ENCODE measurements at places on chromosomes 16 and 17. TPM values are rescaled to one million over a fixed set of nuclear protein-coding genes. Genes with fewer than 3 reads are reported as not detected.

DNA sequence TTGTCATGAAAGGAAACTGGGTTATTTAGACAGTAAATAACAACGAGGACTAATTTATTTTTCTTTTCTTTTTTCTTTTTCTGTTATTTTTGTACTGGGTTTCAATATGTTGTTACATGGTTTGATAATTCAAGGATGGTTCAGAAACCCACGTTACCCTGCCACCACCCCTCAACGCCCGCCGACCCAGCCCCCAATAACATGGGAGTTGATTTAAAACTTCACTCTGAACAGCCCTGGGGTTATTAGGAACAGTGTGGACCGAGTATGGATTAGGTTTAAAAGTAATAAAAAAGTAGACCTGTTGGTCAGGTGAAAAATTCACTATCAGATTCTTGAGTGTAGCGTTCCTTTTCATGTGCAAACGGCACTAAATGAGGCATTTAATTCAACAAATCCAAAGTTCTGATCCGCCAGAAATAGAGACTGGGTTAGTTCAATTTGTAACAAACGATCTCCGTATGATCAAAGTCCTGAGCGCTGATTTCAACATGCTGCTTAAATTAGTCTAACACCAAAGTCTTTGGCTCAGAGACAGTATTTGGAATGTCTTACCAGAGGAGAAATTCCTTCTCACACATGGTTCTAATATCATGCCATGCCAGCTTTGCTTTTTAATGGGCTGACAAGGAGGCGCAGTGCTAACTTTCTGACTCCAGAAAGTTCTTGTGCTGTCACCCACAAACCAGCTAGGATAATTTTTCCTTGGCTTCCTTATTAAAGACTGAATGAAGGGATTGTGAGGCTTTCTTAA lies 173.1 kb upstream of the IRX3 start:
- H3K27ac ChIP-seq = no peak overlapping the region
- no peak for DNase-seq
- no peak overlapping the region for H3K4me3 ChIP-seq
- H3K27me3 ChIP-seq = no peaks in the 10 kb centered on the region

DNA sequence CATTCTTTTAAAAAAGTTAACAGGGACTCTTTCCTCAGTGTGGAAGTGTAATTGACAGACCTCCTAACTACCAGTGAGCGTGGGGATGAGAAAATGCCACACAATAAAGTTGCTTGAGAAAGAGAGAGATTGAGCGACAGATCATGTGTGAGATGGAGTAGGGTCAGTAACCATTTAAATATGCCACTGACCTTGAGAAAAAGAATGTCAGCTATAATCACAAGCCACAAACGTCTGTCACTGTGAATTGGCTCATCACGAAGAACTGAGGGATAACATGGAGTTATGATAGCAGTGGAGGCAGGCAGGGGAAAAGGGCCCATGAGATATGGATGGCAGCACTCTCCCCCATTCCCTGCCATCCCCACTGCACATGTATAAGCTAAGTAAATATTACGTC lies 253.9 kb downstream of the SLC39A11 start:
- no peaks in the 10 kb centered on the region for H3K27me3 ChIP-seq
- no peak overlapping the region for H3K4me3 ChIP-seq
- H3K4me1 ChIP-seq = peaks cover 2% of the 10 kb centered on the region

ACSM5 gene
- not detected for total RNA-seq

DNA sequence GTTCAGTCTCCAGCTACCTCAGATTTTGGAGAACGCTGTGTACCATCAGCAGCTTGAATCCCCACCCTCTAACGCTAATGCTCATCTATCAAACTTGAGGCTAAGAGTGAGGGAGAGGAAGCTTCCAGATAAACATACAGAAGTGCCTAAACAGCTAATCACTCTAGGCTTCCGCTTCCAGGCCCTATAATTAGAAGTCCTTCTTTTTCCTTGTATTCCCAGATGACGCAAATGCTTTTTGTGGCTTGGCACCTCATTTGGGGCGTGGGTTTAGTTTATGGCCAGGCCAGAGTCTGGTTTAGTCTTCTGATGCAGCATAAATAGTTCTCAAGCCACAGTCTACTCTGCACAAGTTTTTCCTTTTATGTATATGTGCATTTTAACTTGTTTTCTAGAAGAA lies 263.4 kb downstream of the BCAS3 start:
- no peak for DNase-seq
- H3K27ac ChIP-seq = no peak overlapping the region
- H3K4me1 ChIP-seq = no peaks in the 10 kb centered on the region
- no peaks in the 10 kb centered on the region for H3K27me3 ChIP-seq
- no peak overlapping the region for H3K4me3 ChIP-seq
- H3K36me3 ChIP-seq = no peaks in the 10 kb centered on the region

WNT3 gene
- total RNA-seq = 18.7 TPM

DNA sequence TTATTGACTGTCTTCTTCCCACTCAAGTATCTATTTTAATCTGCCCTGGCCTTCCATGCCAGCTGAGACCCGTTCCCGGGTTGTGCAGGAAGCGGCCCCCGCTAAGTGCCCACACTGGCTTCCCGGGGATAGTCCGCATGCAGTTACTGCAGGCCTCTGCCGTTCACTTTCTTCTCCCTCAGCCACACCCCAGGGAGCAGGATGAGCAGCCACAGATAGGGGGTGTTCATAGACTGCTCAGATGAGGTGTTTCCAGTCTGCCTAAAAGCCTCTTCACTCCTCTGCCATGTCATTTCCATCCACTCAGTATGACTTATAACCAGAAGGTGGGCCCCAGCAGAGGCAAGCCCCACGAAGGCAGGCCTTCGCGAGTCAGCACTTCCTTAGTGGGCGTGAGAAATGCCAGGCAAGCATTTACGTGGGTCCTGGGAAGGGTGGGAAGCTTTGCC lies 7.7 kb downstream of the MED9 start:
- no peak overlapping the region for H3K4me3 ChIP-seq
- no peaks in the 10 kb centered on the region for H3K27me3 ChIP-seq
- H3K27ac ChIP-seq = no peak overlapping the region
- no peaks in the 10 kb centered on the region for H3K4me1 ChIP-seq
- H3K36me3 ChIP-seq = peaks cover 48% of the 10 kb centered on the region
- no peak for DNase-seq

CCDC200 gene
- total RNA-seq = not detected

DNA sequence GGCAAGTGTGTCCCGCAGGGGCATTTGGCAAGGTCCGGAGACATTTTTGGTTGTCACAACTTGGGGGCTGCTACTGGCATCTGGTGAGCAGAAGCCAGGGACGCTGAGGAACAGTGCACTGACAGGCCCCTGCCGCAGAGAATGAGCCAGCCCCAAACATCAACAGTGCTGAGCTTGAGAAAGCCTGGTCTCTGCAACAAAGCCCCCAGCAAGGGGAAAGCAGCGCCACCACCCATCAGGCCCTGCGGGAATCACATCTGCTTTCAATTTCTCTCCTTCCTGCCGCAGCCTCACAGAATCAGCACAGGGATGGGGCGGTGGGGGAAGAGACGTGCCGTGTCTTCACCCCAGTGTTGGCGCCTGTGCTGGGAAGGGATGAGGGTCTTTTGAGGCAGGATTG lies 14.8 kb upstream of the PRPSAP1 start:
- no peaks in the 10 kb centered on the region for H3K36me3 ChIP-seq
- no peak overlapping the region for H3K27ac ChIP-seq
- no peak overlapping the region for H3K4me3 ChIP-seq
- H3K4me1 ChIP-seq = no peaks in the 10 kb centered on the region
- no peak for DNase-seq

GRCh38 chr16:24124291-24124690 lies 131.8 kb upstream of the CACNG3 start:
- DNase-seq = peak; percentile 13
- H3K27me3 ChIP-seq = no peaks in the 10 kb centered on the region
- H3K4me3 ChIP-seq = no peak overlapping the region
- no peaks in the 10 kb centered on the region for H3K36me3 ChIP-seq
- H3K4me1 ChIP-seq = no peaks in the 10 kb centered on the region
- H3K27ac ChIP-seq = no peak overlapping the region

- H3K27ac ChIP-seq = no peak overlapping the region
- no peaks in the 10 kb centered on the region for H3K4me1 ChIP-seq
- no peaks in the 10 kb centered on the region for H3K36me3 ChIP-seq
- no peaks in the 10 kb centered on the region for H3K27me3 ChIP-seq
- DNase-seq = peak; percentile 45
Observed at GRCh38 chr17:73384926-73385325, 73.1 kb upstream of the CDC42EP4 start.

DNA sequence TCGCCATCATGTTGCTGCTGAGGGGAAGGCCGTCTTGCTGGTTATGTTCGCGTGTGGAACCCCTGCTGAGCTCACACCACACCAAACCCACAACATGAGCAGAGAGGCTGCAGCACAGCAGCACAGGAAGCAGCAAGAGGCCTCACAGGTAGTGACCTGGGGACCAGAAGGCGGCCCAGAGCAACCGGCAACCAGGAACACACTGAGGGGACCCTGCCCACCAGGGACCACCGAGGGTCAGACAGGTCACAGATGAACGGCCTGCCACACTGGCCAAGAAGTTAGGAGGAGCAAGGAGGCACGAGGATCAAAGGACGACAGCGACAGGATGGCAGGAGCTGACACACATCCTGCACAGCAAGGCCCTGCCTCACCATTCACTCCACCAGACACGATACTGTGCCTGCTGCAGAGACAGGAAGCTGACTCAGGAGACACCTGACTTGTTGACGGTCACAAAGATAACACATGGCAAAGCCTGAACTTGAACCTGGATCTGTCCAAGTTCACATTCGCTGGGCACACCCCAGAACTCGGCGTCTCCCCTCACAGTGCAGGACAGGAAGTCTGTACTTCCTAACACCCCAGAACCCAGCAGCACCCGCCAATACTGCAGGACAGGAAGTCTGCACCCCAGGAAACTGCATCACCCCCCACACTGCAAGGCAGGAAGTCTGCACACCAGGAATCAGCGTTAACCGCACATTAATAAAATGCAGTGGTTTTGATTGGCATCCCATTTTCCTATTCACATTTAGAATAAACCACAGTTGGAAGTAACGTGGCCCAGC lies 98.5 kb downstream of the ZNF778 start:
- no peak overlapping the region for H3K27ac ChIP-seq
- no peak for DNase-seq
- H3K27me3 ChIP-seq = no peaks in the 10 kb centered on the region
- peaks cover 11% of the 10 kb centered on the region for H3K4me1 ChIP-seq

DNA sequence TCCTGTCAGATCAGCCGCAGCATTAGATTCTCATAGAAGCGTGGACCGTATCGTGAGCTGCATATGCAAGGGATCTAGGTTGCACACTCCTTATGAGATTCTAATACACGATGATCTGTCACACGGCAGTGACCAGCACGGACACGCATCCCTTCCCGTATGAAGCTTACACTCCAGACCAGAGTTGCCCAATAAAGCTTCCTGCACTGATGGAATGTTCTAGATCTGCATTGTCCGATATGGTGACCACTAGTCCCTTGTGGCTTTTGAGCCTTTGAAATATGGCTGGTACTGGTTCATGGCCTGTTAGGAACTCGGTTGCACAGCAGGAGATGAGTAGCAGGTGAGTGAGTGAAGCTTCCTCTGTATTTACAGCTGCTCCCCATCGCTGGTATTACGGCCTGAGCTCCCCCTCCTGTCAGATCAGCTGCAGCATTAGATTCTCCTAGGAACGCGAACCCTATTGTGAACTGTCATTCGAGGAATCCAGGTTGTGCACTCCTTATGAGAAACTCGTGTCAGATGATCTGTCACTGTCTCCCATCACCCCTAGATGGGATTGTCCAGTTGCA lies 49.8 kb upstream of the ZCCHC14 start:
- no peaks in the 10 kb centered on the region for H3K27me3 ChIP-seq
- no peak overlapping the region for H3K4me3 ChIP-seq
- no peaks in the 10 kb centered on the region for H3K36me3 ChIP-seq

DNA sequence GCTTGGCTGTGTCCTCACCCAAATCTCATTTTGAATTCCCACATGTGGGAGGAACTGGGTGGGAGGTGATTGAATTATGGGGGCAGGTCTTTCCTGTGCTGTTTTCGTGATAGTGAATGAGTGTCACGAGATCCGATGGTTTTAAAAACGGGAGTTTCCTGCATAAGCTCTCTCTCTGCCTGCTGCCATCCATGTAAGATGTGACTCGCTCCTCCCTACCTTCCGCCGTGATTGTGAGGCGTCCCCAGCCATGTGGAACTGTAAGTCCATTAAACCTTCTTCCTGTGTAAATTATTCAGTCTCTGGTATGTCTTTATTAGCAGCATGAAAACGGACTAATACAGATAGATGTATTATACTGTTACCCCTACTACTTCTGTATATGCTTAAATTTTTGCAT lies 3.6 kb downstream of the SPATA33 start:
- H3K27me3 ChIP-seq = no peaks in the 10 kb centered on the region
- peaks cover 56% of the 10 kb centered on the region for H3K36me3 ChIP-seq
- no peak overlapping the region for H3K27ac ChIP-seq
- no peak for DNase-seq

DNA sequence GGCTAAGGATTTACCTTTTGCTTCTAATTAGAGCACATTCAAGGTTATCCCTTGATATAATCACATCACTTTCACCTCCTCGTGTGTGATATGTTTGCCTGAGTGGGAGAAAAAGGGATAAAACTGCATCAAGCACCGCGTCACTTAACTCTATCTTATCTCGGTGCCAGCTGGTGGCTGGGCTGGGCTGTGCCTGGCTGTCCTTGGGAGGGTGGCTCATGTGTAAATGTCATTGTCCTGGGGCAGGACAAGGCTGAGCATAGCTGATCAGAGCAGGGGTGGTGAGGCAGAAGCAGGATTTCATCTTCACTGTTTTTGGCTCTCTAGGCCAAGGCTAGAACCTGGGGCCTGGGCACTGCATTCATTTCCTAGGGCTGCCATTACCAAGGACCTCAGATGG lies 105.3 kb downstream of the RAP1GAP2 start:
- H3K4me3 ChIP-seq = no peak overlapping the region
- no peak for DNase-seq
- peaks cover 1% of the 10 kb centered on the region for H3K36me3 ChIP-seq

NSMCE1 gene
- 22.3 TPM for total RNA-seq

DNA sequence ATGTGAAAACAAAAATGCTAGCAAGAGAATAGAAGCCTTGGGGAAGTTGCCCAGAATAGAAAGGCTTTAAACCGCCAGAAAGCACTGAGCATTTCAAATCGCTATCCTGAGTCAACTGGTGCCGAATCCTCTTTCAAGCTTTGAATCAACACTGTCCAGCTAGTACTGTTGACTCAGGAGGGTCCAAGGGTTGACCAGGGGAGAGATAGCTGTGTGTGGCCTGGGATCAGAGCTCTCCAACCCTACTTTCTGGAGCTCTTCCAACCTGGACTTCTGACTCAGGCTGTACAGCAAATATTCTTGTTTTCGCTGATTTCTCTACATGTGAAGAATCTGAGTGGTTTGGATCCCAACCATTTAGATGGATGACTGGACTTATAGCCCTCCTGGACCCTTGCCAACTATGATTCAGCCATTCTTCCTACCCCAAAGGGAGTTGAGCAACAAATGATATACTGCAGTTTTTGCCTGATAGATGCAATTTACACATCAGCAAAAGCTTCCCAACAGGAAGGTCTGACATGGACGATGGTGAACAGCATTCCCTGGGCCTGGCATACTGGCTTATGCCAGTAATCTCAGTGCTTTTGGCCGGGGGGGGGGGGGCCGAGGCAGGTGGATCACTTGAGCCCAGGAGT lies 154.0 kb upstream of the SDK2 start:
- H3K36me3 ChIP-seq = no peaks in the 10 kb centered on the region
- H3K27ac ChIP-seq = no peak overlapping the region
- H3K4me1 ChIP-seq = peaks cover 5% of the 10 kb centered on the region
- H3K4me3 ChIP-seq = no peak overlapping the region
- H3K27me3 ChIP-seq = no peaks in the 10 kb centered on the region

RASL10B gene
- 26.1 TPM for total RNA-seq

CCL8 gene
- total RNA-seq = not detected

- H3K36me3 ChIP-seq = no peaks in the 10 kb centered on the region
- DNase-seq = no peak
- H3K4me1 ChIP-seq = peaks cover 5% of the 10 kb centered on the region
- H3K4me3 ChIP-seq = no peak overlapping the region
- H3K27ac ChIP-seq = no peak overlapping the region
- H3K27me3 ChIP-seq = peaks cover 5% of the 10 kb centered on the region
Observed at GRCh38 chr16:64109241-64109640, 1012.6 kb downstream of the CDH11 start.

RGS11 gene
- 5.5 TPM for total RNA-seq

All from endodermal cell (in vitro differentiated cells).